ENCODE measurements at places on chromosomes 13 and 19. TPM values are rescaled to one million over a fixed set of nuclear protein-coding genes. Genes with fewer than 3 reads are reported as not detected.

The ZNF506 gene
- total RNA-seq: 6.6 TPM

The GIPR gene
- not detected for total RNA-seq

The MCEMP1 gene
- not detected for total RNA-seq

The EXOC3L2 gene
- total RNA-seq: 2.6 TPM

The ESD gene
- 132 TPM for total RNA-seq

The ZNF677 gene
- total RNA-seq: 15.5 TPM

The SIGLECL1 gene
- not detected for total RNA-seq
